ENCODE measurements at places on chromosomes 12 and 14.
A peak's percentile ranks its signal among the peaks of the same experiment; 100 is the strongest.

GRCh38 chr14:24280797-24281460 lies 9.5 kb upstream of the RABGGTA start:
- no peak for DNase-seq

- no peak for DNase-seq
Measured at GRCh38 chr12:20053782-20054181, 314.6 kb upstream of the PDE3A start.

GRCh38 chr14:60514378-60514740 lies 5.4 kb downstream of the SIX6 start:
- peak; percentile 90 for DNase-seq

DNA sequence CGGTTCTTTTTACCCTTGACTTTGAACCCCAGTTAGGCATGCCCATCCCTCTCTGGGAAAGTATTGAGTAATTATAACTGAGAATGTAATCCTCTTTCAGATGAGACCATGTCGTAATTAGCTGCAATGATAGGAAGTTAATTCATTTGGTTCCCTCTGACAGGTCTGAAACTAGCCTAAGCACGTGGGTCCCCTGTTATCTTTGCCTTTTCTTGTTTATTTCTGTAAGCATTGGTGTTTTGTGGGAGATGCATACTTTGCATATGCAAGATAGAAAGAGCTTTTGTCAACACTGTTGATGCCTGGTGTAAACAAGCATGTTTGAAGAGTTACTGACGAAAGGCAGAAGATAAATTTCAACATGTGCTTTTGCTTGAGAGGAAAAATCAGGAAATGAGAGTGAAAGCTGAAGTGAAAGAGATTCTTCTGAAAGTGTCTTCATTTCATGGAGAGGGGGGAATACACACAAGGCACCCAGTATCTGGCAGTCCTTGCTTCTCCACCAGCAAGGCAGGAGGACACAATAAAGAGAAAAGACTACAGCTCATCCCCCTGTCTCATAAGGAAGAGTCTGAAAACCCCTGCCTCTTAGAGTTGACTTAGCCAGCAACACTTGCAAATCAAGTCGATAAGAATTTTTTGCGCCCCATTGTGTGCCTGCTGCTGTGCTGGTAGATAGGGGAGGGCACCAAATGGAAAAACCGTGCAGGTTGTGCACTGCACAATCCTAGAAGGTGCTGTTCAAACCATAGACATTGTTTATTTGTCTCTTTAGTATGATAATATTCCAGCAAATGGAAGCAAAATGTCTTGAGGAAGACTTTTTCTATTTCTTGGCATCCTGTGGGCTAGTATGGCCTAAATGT lies 77.8 kb downstream of the SLC24A4 start:
- DNase-seq: no peak

- DNase-seq: no peak
Measured at GRCh38 chr12:59626382-59626781, 30.6 kb downstream of the SLC16A7 start.

DNA sequence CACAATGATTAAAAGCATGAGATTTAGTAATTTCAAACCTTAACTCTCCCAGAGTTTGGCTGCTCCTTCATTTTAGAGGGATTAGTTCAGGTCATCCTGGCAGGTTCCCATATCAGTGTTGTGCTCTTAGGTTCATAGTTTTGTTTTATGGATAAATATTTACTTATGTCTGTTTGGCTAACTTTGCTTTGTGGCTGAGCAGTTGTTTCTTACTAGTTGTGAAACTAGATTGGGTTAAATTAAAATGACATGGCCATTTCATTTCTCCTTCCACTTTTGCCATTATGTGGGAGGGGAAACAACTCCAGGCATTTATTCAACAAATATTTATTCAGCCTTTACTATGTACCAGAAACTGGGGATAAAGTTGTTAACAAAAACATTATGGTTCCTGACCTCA lies 158.8 kb downstream of the TMTC3 start:
- no peak for DNase-seq

DNA sequence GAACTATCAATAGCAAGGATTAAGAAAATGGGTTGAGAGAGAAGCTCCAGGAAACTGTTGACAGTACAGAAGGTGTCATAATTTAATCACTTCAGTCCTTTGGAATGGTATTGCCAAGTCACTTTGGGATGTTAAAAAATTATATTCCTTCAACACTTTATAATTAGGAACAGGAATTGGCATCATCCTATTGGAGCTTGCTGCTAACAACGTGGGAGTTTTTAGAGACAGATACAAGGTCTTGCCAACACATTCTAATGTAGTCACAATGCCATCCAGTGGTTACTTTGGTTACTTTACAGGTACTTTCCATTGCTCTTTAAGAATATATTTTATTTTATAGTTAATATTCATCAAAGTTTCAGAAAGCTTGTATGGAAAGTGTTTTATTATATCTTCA lies 310.1 kb downstream of the SYT1 start:
- peak; percentile 8 for DNase-seq

DNA sequence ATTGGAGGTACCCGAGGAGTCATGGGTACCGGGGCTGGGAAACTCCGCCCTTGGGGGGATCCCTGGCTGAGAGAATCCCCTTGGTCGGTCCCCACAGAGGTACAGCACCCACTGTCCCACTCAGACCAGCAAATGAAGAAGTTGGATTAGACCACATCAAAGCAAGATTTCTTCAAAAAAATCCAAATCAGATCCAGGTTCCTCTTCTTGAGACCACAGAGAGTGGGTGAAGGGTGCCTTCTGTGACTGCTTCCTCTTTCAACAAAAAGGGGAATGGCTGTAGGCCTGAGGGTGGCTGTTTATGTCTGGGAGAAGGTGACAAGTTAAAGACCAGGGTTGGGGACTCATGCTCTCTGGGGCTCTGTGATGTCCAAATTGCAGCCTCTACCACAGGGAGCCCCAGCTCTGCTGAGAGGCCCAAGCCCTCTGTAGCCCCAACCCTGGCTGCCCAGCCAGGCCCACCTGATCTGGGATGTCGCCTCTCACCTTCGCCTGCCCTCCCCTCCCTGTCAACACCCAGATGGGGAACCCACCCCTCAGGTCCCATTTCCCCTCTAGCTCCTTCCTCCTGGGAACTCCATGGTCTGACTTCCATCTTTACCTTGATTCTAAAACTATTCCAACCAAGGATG lies 50.9 kb downstream of the ZFP36L1 start:
- no peak for DNase-seq

- DNase-seq: no peak
Measured at GRCh38 chr12:28409892-28410291, 219.6 kb downstream of the CCDC91 start.

- DNase-seq: no peak
Measured at GRCh38 chr12:99024870-99025269, 379.8 kb downstream of the APAF1 start.

DNA sequence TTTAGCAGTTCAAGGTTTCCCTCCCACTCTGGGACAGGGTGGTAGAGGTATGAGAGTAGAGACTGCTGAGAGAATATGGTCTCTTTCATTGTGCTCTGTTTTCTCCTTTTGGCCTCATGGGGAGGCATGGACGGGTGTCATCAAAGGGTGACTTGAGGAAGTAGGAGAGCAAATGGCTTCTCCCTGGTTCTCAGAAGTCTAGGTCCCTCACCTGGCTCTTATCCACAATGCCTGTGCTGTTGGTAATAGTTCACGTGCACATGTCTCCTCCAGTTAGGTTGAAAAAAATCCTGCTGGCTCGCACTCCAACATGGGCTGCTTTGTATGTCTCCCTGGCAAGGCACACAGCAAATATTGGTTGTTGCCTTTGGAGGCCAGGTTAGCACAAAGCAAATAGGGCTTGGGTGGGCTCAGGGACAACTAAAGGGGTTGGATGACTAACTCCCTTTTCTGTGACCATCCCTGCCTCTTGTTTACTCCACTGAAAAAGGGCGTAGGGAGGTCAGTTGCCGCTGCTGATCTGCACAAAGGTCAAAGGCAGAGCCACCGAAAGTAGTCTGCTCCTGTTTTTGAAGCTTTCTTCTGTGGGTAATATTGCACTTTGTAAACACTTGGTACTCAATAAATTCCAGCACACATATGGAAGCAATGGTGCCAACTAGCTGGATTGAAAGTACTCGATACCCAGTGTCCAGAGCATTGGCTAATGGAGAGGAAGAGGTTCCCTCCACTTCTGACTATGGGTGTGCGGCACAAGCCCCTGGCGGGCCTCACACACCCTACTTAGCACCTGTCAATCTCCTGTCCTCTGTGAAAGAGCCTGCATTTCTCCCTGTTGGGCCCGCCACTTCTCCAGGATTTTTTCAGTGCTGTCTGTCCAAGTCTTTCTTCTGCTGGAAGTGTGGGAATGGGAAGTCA lies 121.8 kb downstream of the SLC38A6 start:
- peak; percentile 99 for DNase-seq

GRCh38 chr14:43003845-43004244 lies 1397.2 kb downstream of the LRFN5 start:
- DNase-seq: no peak

DNA sequence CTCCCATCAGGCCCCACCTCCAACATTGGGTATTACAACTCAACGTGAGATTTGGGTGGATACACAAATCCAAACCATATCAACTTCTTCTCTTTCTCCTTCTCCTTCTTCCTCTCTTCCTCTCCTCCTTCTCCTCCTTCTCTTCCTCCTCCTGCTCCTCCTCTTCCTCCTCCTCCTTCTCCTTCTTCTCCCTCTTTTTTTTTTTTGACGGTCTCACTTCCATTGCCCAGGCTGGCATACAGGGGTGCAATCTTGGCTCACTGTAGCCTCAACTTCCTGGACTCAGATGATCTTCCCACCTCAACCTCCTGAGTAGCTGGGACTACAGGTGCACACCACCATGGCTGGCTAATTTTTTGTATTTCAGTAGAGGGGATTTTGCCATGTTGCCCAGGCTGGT lies 11.4 kb upstream of the NUBPL start:
- DNase-seq: no peak

- DNase-seq: no peak
Measured at GRCh38 chr12:41188841-41189394, 798 bp downstream of the PDZRN4 start.

GRCh38 chr12:83046019-83046418 lies 359.3 kb downstream of the TMTC2 start:
- no peak for DNase-seq

DNA sequence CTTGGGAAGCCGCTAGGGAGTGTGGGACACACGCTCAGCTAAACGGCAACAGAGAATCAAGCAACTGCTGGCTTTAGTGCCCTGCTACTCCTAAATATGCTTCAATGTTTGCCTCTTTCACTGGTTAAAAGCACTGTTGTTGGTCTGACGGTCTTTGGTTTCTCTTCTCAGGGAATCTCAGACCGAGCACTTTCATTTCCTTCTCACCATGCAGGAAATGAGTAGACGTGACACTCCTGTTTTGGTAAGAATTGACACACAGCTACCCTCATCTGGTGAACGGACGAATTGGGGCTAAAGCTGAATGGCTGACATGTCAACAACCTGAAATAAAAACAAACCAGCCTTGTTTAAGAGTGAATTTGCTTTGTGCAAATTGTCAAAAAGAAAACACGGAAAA lies 57.5 kb upstream of the PIWIL1 start:
- DNase-seq: peak; percentile 30

DNA sequence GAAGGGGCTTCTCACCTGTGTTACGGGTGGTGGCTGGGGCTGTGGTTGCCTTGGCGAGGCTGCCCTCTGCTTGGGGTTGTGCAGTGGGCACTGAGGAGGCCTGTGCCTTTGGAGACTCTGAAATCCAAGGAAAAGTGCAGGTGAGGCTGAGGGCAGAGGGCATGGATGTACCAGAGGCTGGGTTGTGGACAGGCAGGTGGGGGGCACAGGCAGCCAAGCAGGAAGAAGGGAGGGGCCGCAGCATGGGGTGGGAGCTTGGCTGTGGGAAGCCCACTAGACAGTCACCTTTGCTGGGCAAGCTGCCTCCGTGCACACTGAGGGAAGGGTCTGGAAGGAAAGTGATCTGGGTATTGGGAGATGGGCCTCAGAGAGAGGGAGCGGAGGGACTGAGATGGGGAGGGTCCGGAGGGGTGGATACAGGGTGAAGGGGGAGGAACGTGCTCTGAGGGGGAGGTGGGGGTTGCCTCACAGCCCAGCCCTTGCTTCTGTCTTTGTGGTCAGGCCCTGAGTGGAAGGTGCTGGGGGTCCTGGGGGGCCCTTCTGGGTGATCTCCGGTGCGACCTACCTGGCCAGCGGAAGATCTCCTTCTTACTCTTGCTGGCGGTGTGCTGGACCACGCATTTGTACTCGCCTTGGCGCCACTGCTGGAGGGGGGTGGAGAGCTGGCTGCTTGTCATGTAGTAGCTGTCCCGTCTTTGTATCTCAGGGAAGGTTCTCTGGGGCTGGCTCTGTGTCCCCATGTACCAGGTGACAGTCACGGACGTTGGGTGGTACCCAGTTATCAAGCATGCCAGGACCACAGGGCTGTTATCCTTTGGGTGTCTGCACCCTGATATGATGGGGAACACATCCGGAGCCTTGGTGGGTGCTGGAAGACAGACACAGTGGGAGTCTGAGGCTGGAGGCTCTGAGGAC lies 318.7 kb downstream of the TMEM121 start:
- no peak for DNase-seq

DNA sequence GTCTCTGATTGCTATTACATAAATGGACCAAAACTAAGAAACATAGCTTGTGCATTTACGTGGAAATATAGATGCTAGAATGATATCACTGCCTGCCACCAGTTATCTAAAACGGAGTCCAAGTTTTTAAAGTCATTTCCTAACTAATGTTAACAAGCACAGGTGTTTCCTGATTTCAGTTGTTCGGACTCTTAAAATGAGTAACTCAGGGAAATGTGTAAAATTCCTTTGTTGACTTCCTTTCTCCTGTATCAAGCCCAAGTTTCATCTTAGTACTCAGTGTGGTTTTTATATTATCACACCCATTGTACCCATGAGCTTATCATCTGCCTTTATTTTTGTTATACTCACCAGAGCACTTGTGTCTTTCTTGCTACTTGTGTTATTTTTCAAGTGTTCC lies 13.2 kb upstream of the PRKCH start:
- DNase-seq: no peak

- DNase-seq: no peak
Measured at GRCh38 chr14:43418324-43418723, 1088.8 kb downstream of the FSCB start.

GRCh38 chr14:20631023-20631879 lies 10.2 kb downstream of the OR6S1 start:
- no peak for DNase-seq

GRCh38 chr12:51788876-51789275 lies 59.6 kb downstream of the FIGNL2 start:
- no peak for DNase-seq

DNA sequence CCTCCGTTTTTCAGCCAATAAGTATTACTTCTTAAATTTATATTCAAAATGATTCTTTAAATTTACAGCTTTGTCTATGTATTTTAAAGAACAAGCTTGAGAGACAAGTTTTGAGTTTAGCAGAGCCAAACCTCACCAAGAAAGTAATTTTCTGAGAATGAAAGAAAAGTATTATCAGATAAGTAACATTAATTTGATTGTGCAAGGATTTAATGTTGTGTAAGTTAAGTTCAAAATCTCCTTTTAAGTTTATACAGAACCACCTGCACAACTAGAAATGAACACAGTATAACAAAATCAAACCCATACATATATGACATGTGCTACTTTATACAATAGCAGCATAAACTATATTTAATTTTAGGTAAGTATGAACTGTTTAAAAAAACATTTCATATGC lies 63.5 kb downstream of the SYT10 start:
- no peak for DNase-seq

- DNase-seq: no peak
Measured at GRCh38 chr12:131917711-131918306, 11.3 kb upstream of the PUS1 start.
